ENCODE measurements at places on chromosomes 5 and 9.

DNA sequence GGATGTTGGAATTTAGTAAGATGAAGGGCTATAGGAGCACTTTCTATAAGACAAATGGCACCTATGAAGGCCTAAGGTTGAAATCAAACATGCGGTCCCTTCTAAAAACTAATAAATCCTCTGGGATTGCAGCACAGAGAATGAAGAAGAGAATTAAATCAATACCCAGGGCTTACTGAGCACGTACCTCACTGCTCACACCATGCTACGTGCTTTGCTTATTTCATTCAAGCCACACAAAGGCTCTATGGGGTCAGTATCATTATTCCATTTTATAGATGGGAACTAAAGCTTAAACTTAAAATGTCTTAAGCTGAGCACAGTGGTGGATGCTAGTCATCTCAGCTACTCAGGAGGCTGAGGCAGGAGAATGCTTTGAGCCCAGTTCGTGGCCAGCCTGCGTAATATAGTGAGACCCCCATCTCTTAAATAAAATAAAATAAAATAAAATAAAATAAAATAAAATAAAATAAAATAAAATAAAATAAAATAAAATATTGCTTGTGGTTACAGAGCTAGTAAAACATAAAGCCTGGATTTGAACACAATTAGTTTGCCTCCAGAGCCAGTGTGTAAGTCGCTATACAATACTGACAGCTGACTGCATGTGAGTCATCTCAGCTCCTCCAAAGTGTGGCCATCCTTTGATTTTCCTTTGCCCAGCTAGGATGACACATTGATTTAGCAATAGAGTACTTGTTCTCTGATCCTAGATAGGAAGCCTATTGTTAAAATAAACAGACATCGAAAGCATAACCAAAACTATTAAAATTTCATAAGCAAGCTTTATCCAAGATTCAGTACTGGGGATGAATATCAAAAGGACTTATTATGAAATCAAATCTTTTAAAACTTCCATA lies 20.9 kb upstream of the DPYSL3 start:
- DNase-seq, result no peak

DNA sequence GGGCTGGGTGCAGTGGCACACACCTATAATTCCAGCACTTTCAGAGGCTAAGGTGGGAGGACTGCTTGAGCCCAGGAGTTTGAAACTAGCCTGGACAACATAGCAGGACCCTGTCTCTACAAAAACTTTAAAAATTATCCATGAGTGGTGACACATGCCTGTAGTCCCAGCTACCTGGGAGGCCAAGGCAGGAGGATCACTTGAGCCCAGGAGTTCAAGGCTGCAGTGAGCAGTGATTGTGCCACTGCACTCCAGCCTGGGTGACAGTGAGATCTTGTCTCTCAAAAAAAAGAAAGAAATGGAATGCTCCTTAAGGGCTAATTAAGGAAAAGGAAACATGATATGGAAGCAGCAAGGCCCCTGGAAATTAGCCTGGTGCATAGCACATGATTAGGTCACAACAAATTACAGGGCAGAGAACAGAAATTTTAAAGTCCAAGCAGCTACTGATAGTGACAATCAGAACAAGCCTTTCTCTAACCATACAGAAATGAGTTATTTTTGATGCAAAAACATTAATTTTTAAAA lies 19.5 kb downstream of the ANKH start:
- DNase-seq, result no peak

DNA sequence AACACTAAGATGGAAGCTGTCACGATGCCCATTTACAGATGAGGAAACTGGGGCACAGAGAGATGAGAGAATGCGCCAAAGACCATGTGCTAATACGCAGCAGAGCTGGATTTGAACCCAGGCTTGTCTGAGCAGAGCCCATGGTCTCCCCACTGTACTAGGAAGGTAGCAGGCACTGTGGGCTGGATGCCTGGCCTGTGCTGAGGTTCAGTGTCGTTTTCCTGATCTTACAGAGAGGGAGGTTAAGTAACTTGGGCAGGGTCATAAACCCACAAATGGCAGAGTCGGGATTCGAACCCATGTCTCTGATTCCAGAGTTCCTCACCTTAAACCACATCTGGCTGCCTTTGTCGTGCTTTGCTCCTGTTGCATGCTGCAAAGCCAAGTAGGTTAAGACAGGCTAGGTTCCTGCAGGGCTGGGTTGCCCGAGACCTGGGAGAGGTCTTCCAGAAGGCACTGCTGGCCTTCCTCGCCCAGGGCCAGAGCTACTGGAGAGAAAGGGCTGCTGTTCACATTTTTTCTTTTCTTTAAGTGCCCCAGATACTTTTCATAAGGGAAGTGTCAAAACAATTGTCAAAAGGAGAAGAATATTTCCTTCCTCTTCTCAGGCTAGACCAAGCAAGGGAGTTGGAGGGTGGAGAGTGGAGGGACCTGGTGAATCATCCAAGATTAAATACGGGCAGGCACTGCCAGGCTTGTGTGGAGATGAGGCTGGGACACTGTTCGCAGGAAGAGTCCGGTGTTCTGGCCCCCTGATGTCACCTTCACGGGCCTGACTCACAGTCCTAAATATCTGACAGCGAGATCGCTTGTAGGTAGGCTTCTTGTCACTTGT lies 3.2 kb downstream of the NEK6 start:
- DNase-seq, result no peak

DNA sequence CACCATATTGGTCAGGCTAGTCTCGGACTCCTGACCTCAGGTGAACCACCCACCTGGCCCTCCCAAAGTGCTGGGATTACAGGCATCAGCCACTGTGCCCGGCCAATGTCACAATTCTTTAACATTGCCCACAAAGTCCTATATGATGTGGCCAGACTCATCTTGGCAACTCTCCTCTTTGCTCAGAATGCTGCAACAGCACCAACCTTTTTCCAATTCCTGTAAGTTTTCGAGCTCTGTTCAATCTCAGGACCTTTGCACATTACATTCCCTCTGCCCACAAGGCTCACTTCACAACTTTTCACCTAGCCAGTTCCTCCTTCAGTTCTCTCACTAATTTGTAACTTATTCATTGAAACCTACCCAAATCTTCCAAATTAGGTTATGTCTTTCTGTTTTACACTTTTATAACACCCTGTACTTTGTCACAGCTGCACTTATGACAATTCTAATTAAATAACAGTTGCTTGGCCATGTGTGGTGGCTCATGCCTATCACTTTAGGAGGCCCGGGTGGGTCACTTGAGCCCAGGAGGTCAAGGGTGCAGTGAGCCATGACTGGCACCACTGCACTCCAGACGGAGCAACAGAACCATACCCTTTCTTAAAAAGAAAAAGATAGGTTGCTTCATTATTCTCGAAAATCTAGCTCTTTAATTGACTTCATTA lies 30.9 kb upstream of the GLDC start:
- no peak for DNase-seq

GRCh38 chr9:6965566-6965965 lies 207.8 kb downstream of the KDM4C start:
- no peak for DNase-seq

DNA sequence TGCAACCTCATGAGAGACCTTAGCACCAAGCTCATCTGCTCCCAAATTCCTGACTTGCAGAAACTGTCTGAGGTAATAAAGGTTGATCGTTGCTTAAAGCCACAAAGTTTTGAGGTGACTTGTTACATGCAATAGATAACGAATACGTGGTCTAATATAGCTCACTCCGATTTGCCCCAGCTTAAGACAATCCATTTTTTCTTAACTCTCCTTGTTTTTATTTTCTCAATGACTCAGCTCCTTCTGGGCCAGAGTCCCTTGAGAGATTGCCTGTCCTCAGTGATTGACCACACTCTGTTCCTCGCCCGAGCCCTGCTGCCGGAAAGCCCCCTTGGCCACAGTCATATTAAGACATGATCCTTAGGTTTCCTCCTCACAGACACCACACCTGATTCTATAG lies 63.7 kb upstream of the FANCC start:
- DNase-seq, result no peak

- no peak for DNase-seq
These were observed 141.1 kb downstream of the ENC1 start for GRCh38 chr5:74499256-74500050.

GRCh38 chr5:10593531-10594181 lies 29.8 kb downstream of the ANKRD33B start:
- no peak for DNase-seq

- DNase-seq, result no peak
These were observed 11.2 kb downstream of the UBE2QL1 start for GRCh38 chr5:6459896-6460295.

DNA sequence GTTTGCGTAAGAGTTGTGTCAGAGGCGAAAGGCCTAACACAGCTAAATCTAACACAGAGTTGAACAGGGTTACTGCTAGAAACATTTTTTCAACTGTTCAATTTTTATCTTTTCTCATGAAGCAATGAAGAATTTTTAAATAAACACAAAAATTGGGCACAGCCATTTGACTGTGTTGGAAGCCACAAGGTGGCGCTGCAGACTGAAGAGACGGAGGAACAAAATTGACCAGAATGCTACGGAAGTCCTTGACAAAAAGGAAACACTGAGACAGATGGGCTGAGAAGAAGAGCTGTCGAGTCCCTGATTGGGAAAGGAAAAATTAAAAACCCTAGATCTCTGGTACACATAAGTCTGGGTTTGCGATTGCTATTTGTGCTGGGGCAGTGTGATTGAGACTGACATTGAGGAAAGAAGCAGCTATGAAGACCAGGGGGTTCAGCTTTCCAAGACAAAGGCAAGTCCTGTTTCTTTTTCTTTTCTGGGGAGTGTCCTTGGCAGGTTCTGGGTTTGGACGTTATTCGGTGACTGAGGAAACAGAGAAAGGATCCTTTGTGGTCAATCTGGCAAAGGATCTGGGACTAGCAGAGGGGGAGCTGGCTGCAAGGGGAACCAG lies at the start of gene PCDHB9:
Gene PCDHB9 (plus strand): TSS at position 265 of the 616 bp plus-strand sequence. CDS start 158 bp downstream, at position 423.
- DNase-seq, result no peak

DNA sequence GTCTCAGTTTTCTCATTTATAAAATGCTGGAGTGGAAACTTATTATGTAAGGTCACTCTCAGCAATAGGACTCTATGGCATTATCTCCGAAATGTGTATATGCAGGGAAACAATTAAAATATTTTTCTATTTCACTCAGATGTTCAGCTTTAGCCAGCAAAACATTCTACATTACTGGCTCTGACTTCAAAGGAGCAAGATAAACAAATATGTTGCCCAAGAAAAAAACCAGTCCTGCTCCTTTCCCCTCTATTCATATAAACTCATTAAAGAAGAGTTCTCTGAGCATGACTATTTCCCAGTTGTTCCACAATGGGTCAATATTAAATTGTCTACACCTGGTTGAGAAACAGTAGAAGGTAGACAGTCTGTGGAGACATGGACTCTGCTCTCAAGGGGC lies 155.0 kb downstream of the NPR3 start:
- no peak for DNase-seq

GRCh38 chr5:43171926-43172325 lies 20.1 kb upstream of the NIM1K start:
- DNase-seq, result no peak

GRCh38 chr5:145531038-145531734 lies 304.0 kb downstream of the PRELID2 start:
- DNase-seq, result no peak

GRCh38 chr5:105414067-105414466 lies 1851.5 kb upstream of the NUDT12 start:
- DNase-seq, result no peak

- no peak for DNase-seq
These were observed 27.9 kb upstream of the IFNA14 start for GRCh38 chr9:21267485-21268346.

GRCh38 chr5:14351845-14352712 lies 208.9 kb downstream of the TRIO start:
- DNase-seq, result peak; percentile 25

DNA sequence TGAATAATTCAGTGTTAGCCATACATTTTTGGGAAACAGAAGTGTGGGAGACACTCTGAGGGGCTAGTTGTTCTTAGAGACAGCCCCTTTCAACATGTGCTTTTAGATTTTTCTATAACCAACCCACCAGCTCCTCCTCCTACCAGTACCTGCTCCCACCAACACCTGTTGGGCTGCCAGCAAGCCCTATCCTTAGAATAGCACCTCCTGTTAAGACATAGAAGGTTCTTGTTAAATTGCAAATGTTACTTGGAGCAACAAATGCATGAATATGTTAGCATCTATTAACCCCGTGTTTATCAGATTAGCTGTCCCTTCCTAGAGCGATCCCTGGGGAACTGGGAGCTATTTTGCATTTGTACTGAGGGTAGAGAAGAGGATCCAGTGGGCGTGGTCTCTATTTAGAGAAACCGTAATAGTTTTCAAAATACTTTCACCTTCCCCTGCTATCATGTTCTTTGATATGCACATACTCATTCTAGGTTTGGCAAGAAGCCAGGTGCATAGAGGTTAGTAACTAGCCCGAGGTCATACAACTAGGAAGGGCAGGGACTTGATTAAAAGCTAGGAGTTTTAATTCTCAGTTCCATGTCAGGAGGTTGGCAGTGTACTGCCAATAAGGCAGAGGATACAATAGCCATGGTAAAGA lies 334.4 kb downstream of the KCTD16 start:
- DNase-seq, result no peak

DNA sequence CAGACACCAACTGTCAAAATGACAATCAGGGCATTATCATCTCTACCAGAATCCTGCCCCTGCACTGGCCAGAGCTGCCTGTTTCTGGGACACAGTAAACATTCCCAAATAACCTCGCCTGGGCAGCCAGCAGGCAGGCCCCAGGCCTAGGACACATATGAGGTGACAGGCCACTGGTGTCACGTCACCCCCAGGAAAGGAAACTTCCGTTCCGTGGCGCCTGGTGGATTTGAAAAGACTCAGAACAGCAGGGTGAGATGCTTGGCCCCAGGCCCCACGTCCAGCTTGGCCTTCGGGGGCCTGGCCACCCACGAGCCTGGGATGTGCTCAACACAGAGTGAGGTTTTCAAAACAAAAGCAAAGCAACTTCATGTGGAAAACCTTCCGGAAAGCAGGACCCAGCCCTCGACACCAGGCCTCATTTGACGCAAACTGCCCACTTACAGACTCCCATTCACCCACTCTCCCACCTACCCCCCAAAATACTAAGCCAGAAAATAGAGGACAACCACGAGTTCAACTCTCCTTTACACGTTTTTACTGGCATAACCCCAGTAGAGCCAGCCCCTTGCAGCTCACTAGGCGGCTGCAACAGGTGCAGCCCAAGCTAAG lies 1.2 kb downstream of the SEMA4D start:
- DNase-seq, result no peak

- no peak for DNase-seq
These were observed 161.0 kb downstream of the ISL1 start for GRCh38 chr5:51544031-51544785.

DNA sequence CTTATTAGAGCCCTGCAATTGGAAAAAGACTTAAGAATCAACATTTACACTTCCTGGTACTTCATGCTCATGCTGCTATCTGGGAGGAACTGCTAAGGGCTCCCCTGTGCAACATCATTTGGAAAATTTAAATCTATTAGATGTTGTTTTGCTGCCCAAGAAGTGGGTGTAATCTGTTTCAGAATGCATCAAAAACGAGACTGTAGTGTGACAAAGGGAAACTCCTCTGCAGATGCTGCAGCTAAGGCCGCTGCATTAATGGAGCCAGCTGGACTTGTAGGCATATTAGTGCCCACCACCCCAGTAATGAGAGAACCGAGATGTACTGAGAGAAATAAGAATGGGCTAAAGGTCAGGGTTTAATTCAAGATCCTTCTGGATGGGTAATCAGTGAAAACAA lies 11.1 kb upstream of the PAIP1 start:
- no peak for DNase-seq

- no peak for DNase-seq
These were observed 103.8 kb downstream of the MPDZ start for GRCh38 chr9:13175732-13176131.

All from stimulated activated CD8-positive, alpha-beta memory T cell treated with anti-CD3 and anti-CD28 coated beads, Interleukin-2, amount 100 ng/mL, for 1 hour (primary cell).